LoVo (cell line): ENCODE measurements at places on chromosomes 2 and 18.

DNA sequence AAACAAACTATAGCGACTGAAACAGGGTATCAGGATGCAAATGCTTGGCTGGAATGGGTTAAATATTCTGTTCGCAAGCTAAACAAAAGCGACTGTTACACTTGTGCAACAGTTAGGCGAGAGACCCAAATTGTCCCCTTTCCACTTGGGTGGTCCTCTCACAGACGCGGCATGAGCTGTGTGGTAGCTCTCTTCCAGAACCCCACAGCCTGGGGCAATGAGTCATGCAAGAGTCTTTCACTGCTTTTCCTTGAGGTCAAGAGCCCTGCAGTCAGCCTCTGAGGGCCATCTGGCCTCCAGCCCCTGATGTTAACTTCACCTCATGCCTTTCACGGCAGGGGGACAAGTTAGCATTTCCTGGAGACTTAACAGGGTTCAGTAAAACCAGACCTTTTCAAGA is 25.7 kb downstream of the SULT1C4 start:
- no peak for DNase-seq

- DNase-seq: no peak
These were observed 1605.8 kb downstream of the SUCLG1 start for GRCh38 chr2:82853299-82853698.

DNA sequence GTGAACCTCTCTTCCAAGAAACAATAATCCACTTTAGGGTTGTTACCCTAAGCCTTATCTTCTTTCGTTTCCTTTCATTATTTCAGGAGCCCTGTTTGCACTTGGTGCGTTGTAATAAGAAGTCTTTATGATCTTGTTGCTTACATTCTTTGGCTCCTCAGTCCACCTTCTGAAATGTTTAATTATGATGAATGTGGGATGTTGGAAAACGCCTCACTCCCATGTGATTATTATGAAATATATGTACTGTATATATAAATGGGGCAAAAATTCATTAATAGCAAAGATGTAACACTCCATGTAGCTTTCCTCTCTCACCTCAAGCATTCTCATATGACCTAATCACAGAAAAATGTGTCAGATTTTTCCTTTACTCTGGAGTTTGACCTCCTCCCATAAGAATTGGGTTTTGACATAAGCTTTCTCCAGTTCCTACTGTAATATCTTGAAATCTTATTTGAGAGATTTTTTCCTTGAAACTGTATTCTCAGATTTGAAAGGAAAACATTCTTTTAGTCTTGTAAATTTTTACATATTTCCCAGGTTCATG is 397.2 kb upstream of the FANCL start:
- no peak for DNase-seq

DNA sequence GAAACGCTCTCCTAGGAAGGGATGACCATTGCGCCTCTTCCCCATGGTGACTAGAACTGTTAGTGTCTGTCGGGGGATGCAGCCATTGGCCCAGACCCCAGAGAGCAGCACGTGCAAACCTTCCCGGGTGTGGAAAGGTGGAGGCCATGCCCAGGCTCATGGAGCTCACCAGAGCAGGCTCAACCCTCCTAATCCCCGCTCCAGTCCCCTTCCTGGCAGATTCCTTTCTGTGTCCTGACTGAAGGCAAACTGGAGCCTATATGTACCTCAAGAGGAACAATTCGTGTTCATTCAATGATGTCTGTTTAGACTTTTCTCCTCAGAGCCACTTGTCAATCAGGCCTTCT is 94.4 kb downstream of the RHOB start:
- DNase-seq: no peak

GRCh38 chr2:136195226-136195625 is 77.3 kb upstream of the CXCR4 start:
- no peak for DNase-seq

DNA sequence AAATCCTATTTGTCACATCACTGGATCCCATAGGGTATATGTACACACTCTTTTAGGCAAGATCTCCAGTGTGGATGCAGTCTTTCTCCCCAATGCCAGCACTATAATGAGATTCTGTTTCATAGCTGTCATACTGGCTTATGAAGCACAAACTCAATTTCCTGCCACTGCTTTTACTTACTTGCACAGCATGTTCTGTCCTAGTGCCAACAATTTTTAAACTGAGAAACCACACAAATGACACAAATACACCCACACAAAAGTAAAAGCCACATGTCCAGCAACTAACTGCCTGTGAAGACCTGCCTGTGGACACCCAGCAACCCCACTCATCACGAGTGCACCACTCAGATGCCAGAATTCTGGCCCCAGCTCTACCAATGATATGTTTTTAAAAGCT is 29.6 kb upstream of the RNU4ATAC start:
- no peak for DNase-seq
